NCI-H1105 (cell line): ENCODE measurements at places on chromosomes 11 and 22.

GRCh38 chr11:69750875-69751597, 24.1 kb downstream of the FGF4 start:
- DNase-seq, result no peak

- no peak for DNase-seq
Observed at GRCh38 chr11:3942160-3942955, 86.9 kb downstream of the STIM1 start.

DNA sequence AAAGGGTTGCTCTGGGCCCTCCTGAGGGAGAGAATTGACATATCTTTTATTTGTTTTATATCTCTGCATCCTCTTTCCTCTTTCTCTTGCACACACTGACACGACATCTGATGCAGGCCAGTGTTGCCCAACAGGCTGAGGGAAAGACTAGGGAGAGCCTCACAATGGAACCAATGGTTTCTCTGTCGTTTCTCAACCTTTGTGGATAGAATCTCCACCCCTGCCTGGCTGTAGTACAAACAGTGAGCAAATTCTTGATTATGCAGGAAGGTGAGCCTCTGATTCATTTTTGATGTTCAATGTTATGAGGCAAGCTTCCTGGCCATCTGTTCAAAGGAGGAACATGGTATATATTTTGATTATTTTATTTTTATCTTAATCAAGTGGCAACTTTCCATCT, 49.8 kb upstream of the PLET1 start:
- DNase-seq, result no peak

DNA sequence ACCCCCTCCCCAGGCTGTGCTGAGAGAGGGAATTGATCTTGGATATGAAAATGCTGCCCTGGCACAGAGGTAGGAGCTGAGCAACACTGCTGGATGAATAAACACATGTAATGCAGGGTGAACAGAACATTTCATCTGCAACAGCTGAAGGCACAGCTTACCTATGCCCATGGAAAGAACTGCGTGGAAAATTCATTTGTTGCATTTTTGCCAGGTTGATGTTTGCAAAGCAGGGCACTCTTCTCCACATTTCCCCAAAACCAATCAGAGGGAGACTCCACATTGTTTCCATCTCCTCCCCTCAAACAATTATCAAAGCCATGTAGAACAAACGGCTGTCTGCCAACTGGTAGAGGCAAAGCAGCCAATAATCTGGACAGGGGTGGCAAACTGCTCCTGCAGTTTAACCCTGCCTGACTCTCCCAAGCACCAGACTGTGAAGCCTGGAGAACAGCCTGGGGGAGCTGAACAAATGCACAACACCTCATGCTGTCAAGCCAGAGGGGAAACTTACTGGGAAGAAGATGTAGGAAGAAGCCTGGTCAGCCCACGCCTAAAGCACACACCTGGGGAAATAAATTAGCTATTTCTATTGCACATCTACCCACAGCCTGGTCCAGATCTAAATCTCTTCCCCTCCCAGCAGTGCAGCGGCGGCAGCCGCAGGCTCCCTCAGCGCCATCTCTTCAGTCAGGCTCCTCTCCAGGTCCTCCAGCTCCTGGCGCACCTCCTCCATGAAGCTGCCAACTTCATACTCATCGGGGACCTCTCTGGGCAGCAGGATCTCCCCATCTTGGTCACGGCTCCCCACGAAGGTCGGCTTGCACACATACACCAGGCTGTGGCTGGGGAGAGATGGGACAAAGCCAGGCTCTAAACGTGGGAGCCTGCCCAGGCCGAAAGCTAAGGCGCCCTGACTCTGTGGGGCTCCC, 44.3 kb downstream of the DKK3 start:
- no peak for DNase-seq

GRCh38 chr11:47541070-47541469, 11.9 kb downstream of the CELF1 start:
- no peak for DNase-seq

- DNase-seq, result no peak
Observed at GRCh38 chr11:112761911-112762706, 199.1 kb upstream of the NCAM1 start.

- no peak for DNase-seq
Observed at GRCh38 chr22:40714499-40715337, 35.4 kb downstream of the MCHR1 start.

DNA sequence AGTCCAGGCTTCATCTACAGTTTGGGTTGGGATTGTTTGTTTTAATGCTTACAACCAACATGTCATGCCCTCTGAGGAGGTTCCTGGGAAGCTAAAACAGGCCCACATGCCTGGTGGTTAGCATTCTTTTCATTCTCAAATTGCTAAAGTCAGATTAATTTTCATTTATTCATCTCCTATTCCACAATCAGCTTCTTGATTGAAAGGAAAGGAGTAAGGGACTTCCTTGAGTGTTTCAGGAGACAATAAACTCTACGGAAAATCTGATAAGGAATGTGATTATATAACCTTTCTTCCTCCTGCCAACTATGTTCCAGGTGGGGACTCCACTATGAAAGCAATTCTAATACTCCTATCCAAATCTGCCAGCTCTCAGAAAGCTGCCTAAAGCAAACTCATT, 30.8 kb downstream of the MRTFA start:
- no peak for DNase-seq

- DNase-seq, result no peak
Observed at GRCh38 chr11:115872416-115872815, 368.2 kb upstream of the CADM1 start.

- no peak for DNase-seq
Observed at GRCh38 chr11:1731451-1732059, 18.8 kb downstream of the IFITM10 start.

DNA sequence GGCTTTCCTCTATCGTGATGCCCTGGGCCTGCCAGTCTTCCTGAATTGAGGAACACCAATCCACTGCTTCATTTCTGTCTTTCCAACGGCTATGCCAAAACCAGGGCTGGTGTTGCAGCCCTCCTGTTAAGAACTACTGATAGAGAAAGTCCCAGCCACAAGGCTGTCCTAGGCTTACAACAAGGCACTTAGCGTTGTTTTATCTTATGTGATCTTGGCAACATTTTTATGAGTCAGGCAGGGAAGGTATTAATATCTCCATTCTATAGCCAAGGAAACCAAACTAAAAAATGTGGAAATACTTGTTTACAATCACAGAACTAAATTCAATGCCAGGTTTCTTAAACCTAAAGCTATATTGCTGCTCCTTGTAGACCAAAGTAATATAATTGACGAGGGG, 89.9 kb upstream of the AMOTL1 start:
- no peak for DNase-seq

DNA sequence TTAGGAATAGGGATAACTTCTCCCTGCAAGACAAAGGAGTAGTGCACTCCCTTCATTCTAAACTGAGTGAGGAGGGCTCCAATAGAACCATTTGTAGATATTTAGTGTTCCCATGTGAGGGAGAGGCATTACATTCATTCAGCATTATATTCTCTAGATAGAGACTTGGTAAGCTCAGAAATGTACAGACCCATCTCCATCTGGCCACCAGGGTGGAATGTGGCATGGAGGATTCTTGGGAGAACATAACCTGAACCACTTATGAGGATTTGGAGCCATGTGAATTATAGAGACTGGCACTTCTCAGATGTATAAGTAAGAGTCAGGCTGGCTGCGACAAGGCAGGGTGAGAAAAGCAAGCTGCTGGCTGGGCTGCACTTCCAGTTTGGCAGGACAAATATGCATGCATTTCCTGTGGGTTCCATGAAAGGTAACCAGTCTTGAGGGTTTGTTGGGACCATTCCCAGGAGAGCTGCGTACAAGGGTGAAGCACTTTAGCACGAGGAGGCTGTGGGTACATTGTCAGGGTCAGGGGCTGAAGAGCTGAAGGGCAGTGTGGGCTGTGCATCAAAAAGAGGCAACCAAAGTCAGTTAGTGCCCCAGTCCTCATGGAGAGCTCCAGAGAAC, 9.2 kb downstream of the RRP8 start:
- DNase-seq, result no peak

- DNase-seq, result no peak
Observed at GRCh38 chr11:4654635-4655369, 11.0 kb downstream of the OR51E1 start.

DNA sequence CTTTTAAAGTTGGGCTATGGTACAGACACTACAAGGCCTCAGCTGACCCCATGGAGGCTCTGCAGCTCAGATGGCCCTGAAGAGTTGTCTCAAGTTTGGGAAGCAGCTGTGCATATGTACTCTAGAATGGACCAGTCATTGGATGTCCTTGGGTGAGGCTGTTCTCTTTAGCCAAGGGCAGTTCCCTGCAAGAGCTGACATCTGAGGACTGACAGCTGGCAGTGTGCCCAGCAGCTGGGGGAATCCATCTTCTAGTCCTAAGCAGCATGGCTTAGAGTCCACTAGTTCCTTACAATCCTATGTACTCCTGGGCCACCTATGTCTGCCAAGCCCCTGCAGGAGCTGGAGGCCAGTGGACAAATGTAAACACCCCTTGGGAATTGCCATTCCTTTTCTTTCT, 76.5 kb downstream of the C11orf91 start:
- DNase-seq, result peak; percentile 32

GRCh38 chr22:40265783-40266182, 80.5 kb upstream of the ADSL start:
- no peak for DNase-seq

GRCh38 chr11:67667490-67668191, 6.8 kb downstream of the ALDH3B2 start:
- no peak for DNase-seq

DNA sequence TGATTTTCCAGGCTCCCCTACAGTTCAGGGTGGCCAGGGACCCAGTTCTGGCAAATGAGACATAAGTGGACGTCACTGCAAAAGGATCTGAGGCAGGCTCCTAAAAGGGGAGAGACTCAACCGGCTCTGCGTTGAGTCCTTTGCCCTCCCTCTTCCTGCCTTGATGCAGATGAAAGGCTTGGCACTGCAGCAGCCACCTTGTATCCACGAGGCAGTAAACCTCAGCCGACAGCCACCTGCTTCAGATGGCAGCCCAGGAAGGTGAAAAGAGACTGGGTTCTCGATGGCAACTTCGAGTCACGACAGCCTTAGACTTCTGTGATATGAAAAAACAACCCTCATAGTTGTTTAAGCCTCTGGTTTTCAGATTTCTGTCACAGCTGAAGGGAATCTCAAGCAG, 14.7 kb upstream of the TREH start:
- DNase-seq, result no peak

GRCh38 chr11:117484156-117484555, 156.5 kb downstream of the CEP164 start:
- DNase-seq, result no peak

- no peak for DNase-seq
Observed at GRCh38 chr22:38874529-38875222, 2.7 kb upstream of the CBX6 start.

GRCh38 chr11:127226380-127226779, 225.8 kb upstream of the KIRREL3 start:
- DNase-seq, result no peak

- DNase-seq, result no peak
Observed at GRCh38 chr11:93188726-93189125, 9.1 kb downstream of the SLC36A4 start.

DNA sequence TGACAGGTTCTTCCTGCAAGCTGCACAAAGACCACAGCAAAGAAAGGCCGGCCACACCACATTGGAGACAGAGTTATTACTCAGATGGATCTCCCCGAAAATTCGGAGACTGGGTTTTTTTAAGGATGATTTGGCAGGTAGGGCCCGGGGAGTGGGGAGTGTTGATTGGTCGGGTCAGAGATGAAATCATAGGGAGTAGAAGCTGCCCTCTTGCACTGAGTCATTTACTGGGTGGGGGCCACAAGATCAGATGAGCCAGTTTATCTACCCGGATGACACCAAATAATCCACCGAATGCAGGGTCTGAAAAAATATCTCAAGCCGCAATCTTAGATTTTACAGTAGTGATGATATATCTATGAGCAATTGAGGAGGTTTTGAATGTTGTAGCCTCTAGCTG, 401.8 kb upstream of the FAT3 start:
- DNase-seq, result no peak

GRCh38 chr11:84558085-84558905, 1068.8 kb downstream of the DLG2 start:
- peak; percentile 13 for DNase-seq

DNA sequence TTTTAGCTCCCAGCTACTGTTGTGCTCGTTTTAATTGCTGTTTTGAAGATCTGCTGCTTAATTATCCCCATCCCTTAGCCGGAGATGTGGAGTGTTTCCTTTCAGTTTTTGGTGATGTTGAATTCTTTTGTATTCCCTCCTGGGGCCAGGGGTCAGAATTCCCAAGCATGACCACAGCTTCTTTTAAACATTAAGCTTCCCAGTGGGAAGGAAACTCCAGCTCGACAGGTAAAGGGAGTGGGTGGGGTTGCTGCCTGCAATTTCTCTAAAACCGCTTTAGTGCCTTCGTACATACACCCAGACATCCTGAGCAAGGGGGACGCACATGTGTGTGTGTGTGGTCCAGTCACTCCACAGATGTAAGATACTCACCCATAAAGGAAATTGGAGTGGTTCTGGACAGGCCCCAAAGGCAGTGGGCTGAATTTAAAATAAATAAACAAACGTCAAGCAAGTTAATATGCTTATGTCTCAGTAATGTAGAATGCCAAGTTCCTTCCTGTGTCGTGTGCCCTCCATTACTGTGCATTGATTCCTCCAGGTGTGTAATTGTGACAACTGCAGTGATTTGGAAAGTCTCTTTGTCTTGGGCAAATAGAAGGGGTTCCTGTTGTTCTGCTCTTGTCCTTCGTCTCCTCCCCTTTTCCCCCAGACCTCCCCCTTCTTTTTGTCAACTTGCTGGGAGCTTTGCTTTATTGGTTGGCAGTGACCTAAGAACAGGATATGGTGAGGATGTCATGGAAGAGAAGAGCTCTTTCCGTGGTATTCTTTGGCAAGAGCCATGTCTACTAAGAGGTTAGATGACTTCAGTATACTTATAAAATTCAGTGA, 19.2 kb upstream of the ADSL start:
- DNase-seq, result no peak

DNA sequence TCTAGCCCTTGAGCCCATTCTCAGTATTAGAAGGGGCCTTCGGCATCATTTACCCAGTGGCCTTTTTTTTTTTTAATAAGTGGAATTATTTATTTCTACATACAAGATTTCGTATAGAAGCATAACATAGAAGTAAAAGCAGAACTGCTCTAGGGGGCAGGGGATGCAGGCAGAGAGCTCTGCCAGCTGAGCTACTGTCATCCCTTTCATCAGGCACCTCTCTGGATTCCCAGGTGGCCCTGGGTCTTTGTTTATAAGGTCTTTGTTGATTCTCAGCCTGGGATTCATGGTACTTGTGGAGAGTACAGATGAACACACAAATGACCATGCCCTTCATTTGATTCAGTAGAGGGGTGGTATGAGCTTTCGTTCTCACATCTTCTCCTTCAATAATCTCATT, 66.4 kb downstream of the GAB2 start:
- no peak for DNase-seq

- DNase-seq, result no peak
Observed at GRCh38 chr11:112566124-112566523, 305.5 kb upstream of the PLET1 start.

GRCh38 chr11:56706486-56706885, 7.6 kb downstream of the OR9G1 start:
- DNase-seq, result no peak

DNA sequence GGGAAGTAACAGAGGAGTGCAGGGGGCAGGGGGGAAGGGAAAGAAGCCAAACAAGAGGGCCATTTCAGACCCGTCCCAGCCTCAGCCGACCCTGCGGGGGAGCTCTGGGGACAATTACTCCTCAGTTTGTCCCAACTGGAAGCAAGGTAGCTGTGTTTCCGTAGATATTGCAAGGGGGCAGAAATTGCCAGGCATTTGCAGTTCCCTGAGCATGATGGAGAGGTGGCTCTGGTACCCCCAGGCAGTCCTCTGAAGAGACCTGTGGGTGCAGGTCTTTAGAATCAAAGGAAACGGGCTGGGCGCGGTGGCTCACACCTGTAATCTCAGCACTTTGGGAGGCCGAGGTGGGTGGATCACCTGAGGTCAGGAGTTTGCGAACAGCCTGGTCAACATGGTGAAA, 13.8 kb upstream of the JAM3 start:
- no peak for DNase-seq
